Foreskin fibroblast (primary cell): ENCODE measurements at places on chromosomes 7 and 10.

DNA sequence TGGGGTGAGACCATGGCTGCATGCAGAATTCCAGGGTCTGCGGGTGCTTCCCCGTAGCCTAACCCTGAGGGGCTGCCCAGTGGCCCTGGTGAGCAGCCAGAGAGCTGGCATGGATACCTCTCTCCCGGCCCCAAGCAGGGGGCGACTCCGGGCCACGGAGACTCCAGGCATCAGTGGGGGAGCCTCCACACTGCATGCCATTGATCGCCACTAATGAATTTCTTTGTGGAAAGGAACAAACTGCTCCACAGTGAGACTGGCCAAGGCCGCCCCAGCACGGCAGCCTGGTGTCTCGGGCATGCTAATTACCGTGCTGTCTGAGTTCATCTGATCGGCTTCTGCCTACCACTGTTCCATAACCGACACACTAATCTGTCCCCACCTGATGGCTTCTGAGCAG, 184.4 kb downstream of the GRID1 start:
- no peak for DNase-seq

DNA sequence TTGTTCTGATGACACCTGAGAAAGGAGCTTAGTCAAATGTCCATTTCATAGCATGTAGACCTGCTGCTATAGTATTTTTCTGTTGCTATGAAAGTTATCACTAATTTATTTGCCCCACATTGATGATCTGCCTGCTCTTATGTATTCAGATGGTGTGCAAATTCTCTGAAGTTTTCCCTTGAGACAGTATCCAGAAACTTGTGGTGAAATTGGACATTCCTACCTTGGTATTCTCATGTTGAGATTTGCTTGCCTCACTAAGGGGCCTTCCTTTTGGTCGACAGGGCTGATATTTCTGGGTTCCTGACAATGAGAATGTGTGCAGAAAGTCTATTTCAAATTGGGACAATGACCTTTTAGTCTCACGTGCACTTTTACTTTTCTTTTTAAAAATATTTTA, 253.2 kb upstream of the FZD8 start:
- no peak for DNase-seq

DNA sequence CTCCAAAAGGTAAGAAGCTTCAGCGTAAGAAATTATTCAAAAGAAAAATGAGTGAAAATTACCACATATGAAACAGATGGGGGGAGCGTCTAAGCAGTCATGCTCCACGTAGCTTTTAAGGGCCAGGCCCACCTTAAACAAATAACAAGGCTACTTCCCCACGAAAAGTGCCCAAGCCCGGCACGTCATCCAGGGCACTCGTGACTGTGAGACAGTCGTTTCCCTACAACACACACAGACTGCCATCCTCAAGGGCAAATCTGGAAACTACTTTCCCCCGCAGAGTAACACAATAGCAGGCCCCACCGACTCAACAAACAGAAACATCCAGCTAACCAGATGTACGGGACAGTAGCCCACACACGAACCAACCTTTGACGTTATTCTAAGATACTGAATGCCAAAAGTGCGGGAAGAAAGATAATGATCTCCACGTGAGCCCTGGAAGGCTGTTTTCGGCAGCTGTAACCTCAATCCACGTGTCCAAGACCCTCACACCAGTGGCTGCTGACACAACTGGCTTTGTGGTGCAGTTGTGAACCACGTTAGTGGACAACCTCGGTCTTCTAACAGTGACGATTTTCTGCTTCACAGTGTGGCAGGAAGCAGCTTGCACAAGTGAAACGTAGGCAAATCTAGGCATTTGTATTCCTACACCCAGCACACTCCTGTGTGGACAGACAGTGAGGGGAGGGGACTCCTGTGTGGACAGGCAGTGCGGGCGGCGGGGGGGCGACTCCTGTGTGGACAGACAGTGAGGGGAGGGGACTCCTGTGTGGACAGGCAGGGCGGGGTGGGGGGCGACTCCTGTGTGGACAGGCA, 251.7 kb downstream of the ZMYND11 start:
- no peak for DNase-seq

DNA sequence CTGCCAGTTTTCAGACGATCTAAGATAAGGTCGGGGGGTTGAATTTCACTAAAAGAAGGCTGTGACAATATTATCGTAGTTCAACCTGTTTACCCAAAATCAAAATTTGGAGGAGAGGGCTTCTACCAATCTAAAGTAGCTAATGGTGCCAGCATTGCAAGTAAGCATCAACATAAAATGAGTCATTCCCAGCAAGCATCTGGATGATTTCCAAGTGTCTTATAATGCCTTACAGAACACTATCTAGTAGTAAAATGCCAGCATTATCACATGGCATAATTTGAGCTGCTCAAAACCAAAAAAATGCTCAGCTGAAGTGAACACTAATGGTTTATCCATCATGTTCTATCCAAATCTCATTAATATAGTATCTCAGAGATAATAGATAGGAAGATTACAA, 1193.9 kb downstream of the DNAJB9 start:
- DNase-seq: no peak

DNA sequence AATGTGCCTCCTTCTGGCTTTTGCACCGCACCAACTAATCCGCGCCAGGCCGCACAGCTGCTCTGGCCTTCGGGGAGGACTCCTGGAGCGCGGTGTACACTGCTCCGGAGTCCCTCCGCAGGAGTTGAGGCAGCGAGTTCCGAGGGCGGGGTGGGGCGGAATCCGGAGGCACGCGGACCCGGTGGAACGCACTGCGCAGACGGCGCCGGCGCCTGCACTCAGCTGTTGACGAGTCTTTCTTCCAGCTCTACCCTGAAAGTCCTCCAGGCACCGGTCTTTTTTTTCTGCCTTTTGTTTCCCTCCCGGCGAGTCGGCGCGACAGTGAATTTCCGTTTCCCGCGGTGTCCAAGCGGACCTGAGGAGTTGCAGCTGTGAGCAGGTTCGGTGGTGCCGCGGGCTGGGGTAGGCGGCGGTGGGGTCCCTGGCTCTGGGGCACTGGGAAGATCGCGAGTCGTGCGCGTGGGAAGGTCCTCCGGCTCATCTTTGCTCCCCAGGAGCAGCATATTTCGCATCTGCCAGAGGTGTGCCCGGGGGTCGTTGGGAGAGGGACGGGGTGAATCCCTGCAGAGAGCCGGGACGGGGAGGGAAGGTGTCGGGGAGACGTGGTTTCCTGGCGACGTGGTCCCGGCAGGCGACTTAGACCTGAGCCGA, 44.1 kb downstream of the SFTPD start:
- DNase-seq: peak; percentile 88
